ENCODE measurements at places on chromosomes 3 and 15.

GRCh38 chr3:172800156-172800555 is 49.6 kb downstream of the ECT2 start:
- no peak for DNase-seq
- H3K4me1 ChIP-seq, result no peaks in the 10 kb centered on the region
- H3K27ac ChIP-seq, result no peak overlapping the region
- H3K27me3 ChIP-seq, result no peaks in the 10 kb centered on the region
- H3K36me3 ChIP-seq, result peaks cover 7% of the 10 kb centered on the region

- H3K4me1 ChIP-seq, result no peaks in the 10 kb centered on the region
- H3K36me3 ChIP-seq, result no peaks in the 10 kb centered on the region
Observed at GRCh38 chr3:13687517-13687943, 138.6 kb downstream of the FBLN2 start.

- no peak overlapping the region for H3K4me3 ChIP-seq
- no peaks in the 10 kb centered on the region for H3K27me3 ChIP-seq
- no peak overlapping the region for H3K27ac ChIP-seq
- DNase-seq, result no peak
- no peaks in the 10 kb centered on the region for H3K4me1 ChIP-seq
Observed at GRCh38 chr3:124766113-124767095, 36.2 kb downstream of the UMPS start.

GRCh38 chr3:160402221-160403027 is 3.0 kb downstream of the SMC4 start:
- DNase-seq, result no peak
- H3K27me3 ChIP-seq, result no peaks in the 10 kb centered on the region
- peaks cover 8% of the 10 kb centered on the region for H3K4me1 ChIP-seq
- peak overlapping the region; percentile 97 for H3K4me3 ChIP-seq
- H3K27ac ChIP-seq, result peak overlapping the region; percentile 92

DNA sequence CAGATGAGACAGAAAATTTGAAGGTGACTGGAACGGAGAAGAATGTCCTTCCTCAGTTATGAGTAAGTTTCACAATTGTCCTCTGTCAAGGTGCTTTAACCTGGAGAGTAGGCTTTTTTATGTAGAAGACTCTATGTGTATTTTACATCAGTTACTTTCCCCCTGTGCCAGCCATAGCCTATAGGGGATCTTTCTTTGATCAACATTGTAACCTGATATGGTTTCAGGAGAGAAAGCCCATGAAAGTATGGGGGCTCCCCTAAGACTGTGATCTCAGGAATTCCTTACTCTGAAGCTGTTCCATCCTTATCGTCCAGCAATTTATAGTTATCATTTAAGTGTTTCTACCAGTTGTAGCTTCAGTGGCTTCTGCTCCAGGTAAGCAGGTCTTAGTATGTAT is 1076.3 kb upstream of the EPHA6 start:
- no peak for DNase-seq
- H3K27ac ChIP-seq, result no peak overlapping the region
- H3K4me1 ChIP-seq, result no peaks in the 10 kb centered on the region
- no peaks in the 10 kb centered on the region for H3K27me3 ChIP-seq
- no peaks in the 10 kb centered on the region for H3K36me3 ChIP-seq

Measured in astrocyte (in vitro differentiated cells and primary cell).